Cardiac muscle cell (in vitro differentiated cells and primary cell): ENCODE measurements at places on chromosomes 2 and 18. TPM values are rescaled to one million over a fixed set of nuclear protein-coding genes. Genes with fewer than 3 reads are reported as not detected.

DNA sequence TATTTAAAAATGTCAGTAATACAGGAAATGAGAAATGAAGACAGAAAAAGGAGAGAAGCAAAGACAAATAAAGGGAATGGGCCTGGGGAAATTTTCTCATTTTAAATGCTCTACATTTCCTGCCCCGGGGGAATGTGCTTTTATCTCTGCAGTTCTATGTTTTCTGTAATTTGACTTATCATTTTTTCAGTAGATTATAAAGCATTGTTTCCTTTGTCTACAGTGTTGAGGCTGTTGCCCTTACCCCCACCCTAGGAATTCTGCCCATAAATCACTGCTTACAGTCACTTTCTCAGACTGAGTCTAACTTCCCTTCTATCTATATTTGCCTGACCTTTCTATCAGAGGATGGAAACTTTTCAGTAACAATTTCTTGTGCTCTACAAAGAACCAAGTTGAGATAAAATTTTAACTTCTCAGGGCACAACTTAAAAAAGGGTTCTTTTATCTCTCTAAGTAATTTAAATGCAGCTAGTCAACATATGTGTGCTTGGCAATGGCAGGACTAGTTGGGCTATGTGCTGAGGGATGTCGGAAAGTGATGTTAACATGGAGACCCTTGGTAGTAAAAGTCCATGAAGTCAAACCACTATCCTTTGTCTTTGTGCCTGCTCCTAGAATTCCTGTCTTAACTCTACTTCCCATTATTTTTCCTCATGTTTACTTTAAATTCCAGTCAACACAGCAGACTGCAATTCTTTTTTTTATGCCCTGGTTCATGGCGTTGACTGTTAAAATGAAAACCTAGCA lies 146.5 kb upstream of the MMADHC start:
- DNase-seq = peak; percentile 84

DNA sequence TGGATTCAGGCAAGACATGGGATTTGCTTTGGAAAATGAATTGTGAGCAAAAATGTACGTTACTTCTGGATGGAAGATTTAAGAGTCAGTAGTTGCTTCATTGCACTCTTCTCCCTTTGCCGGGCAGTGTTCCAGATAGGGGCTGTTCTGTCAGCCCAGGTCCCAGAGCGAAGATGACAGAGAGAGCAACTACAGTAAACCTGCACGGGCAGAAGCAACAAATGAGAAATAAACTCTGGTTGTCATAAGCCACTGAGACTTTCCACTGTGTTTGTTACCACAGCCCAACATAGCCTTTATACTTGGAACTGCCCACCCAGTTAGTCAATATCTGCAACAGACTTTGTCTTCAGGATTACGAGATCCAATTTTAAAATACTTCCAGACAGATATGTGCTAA lies 83.3 kb downstream of the CACNB4 start:
- DNase-seq = no peak

DNA sequence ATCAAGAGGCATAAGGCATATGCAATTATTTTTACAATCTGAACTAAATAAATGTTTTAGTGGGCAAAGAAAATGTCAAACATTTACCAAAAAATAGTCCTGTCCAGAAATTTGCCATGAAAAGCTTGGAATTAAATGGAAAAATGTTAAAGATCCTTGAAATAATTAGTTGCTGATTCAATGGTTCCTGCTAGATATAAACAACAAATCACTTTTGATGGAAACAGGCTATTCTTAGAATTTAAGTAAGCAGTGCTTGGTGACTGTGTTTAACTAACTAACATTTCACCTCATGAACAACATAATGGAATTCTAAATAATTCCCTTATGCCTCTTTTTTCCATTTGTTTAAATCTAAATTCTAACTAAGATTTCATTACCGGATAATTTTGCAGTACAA lies 3.9 kb downstream of the RND3 start:
- no peak for DNase-seq

DNA sequence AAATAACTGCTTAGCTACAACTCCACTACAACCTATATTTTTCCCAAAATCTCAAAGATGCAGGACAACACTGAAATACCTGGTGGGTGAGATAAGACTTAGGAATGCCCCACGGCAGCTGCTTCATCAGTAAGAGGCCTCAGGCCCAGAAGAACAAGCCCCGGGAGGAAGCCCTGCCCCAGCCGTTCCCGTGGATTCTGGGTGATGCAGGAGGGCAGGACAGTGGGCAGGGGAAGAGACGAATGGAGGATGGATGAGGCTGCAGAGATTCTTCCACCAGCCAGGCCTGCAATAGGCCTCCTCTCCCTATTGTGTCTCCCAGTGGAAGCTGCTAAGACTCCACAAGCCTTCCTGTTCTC lies 197.9 kb upstream of the HDAC4 start:
- DNase-seq = no peak

- DNase-seq = peak; percentile 92
These were observed 149.8 kb downstream of the TANC1 start for GRCh38 chr2:159118115-159118858.

DNA sequence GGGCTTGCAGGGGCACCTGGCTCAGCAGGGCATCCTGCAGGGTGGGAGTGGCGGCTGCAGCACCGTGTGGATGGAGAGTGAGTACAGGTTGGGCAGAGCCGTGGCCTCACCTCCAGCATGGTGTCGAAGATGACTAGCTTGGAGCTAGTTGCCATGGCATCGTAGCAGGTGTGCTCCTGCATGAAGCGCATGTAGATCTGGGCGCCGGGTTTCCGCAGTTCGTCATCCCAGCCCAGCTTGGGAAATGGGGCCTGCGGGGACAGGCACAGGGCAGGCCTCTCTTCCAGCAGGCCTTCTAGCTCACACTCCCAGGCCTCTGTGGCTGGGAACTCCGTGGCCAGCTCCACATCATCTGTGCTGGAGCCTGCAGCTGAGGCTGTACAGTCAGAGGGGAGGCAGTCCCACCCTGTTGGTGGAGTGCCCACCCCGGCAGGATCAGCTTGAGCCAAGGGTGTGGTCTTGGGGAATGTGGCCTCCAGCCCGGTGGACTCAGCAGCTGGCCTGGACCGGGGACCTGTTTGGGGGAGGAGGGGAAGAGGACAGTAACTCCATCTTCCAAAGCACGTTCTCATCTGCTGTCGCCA lies 1.6 kb downstream of the PRKAG3 start:
- no peak for DNase-seq

DNA sequence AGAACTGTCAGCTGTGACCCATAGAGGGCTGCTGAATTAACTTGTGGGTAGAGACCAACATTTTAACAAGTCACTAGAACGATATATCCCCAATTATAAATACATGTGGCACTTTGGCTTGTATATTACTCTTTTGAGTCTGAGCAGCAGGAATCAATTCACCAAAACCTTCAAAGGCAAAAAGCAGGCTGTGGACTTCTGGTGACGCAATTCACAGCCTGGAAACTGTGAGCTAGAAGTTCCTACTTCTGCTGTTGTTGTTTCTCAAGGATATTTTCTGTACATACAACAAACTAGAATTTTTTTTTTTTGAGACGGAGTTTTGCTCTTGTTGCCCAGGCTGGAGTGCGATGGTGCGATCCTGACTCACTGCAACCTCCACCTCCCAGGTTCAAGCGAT lies 37.3 kb downstream of the PTCD3 start:
- DNase-seq = no peak

The LRATD1 gene
- total RNA-seq = 1.1 and 1.5 TPM in 2 replicates

The C1QL2 gene
- total RNA-seq = 0.18 and 0.30 TPM in 2 replicates

The SLC8A1 gene
- 492 and 682 TPM in 2 replicates for total RNA-seq

The TMX3 gene
- 24.8 and 36.2 TPM in 2 replicates for total RNA-seq
